Trophoblast cell (in vitro differentiated cells and primary cell): ENCODE measurements at places on chromosomes 7 and 10.
A peak's percentile ranks its signal among the peaks of the same experiment; 100 is the strongest.

GRCh38 chr10:111698711-111699110 lies 484.9 kb downstream of the GPAM start:
- DNase-seq, result no peak

DNA sequence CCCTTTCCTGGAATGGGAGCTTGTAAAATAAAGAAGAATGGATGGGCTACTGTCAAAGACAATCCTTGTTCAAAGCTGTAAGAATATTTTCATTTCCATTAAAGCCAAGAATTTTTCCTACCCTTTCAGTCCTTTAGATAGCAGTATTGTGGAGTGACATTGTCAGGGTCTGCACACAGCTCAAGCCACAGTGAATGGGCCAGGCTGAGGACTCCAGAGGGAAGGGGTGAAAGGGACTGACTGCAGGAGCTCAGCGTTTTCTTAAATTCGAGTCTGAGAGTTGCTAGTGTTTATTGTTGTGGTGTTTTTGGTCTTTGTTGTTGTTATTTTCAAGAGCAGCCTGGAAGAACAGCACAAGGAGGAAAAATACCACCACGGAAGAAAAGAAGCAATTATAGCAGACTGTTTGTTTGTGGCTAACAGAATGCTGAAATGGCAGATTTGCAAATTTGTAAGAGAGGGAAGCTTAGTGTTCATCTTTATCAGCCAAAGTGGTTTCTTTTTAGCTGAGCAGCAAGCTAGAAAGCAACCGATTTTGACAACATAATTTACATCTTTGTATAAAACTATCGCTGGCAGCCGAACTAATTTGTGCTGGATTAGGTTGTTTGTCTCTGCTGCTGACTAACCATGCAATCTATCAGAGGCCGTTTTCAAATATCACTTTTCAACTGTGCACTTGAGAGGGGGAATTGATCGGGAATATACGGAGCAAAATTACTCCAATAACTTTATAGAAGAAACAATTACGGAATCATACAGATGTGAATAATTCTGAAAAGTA lies 192.1 kb downstream of the LRMDA start:
- DNase-seq, result no peak

DNA sequence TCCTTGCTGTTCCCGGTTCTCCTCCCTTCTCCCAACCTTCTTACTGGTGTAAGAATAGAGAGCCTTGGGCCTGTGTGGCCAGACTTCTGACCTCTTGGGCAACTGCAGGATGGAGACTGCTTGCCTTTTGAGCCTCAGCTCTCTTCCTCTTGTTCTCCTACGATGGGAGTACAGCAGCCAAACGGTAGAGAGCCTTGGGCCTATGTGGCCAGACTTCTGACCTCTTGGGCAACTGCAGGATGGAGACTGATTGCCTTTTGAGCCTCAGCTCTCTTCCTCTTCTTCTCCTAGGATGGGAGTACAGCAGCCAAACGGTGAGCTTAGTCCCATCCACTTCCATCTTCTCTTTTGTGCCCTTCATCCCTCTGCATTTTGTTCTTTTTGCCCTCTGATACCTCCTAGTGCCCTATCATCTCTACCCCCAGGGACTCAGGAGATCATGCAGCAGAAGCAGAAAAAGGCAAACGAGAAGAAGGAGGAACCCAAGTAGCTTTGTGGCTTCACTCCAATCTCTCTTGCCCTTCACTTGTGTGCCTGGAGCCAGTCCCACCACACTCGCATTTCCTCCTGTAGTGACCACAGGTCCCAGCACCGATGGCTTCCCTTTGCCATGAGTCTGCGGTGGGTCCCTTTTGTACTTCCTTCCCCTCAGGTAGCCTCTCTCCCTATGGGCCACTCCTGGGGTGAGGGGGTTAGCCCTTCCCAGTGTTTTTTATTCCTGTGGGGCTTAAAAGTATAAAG lies 15.3 kb downstream of the SLC25A13 start:
- no peak for DNase-seq

DNA sequence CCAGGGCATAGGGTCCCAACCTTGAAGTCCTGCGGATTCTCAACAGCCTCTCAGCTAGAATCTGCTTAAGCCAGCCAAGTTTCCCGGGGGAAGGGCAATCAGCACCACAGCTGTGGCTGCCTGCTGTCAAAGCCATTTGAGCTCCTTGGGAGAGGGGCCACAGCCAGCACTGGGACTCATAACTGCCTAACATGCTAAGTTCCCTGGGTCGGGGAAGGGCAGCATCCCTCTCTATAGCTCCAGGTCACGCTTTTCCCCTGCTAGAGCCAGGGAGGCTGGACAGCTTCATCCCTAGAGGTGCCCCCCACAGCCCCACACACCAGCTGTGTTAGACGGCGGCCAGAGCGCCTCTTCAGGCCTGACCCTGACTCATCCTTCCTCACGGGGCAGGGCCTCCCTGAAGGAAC lies 49.6 kb upstream of the PDE1C start:
- DNase-seq, result no peak

DNA sequence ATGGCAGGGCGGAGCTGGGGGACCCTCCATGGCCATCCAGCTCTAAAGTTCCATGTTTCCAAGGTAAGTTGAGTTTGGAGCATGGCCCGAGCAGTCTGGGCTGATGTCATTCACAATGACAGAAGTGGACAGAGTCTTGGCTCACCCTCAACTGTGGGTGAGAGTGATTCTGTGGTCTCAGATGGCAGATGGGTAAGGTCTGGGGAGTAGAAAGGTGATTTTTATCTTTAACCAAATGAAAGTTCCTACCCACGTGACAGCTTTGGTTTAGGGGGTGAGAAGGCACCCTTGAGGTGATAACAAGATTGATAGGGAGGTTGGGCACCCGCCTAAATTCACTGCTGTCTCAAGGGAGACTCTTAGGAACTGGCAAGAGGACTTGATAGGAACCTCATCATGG lies 57.6 kb upstream of the PDZD8 start:
- DNase-seq, result no peak

DNA sequence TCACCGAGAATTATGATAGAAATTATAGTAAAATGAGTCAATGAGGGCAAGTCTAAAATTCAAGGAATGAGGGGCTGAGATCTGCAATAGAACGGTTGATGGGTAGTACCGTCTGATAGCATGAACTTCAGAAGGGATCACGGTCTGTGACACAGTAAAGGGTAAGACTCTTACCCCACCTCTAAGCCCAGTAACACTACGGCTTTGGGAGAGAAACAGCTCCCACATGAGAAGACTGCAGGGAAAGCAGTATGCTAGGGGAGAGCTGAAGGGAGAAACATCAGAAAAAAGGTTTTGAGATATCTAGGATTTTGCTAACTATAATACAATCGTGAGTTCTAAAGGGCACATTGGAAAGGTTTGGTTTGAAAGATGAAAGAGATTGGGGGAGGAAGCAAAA lies 12.8 kb upstream of the AKAP9 start:
- no peak for DNase-seq

GRCh38 chr10:121927318-121927840 lies 452 bp downstream of the ATE1 start:
- DNase-seq, result peak; percentile 48

DNA sequence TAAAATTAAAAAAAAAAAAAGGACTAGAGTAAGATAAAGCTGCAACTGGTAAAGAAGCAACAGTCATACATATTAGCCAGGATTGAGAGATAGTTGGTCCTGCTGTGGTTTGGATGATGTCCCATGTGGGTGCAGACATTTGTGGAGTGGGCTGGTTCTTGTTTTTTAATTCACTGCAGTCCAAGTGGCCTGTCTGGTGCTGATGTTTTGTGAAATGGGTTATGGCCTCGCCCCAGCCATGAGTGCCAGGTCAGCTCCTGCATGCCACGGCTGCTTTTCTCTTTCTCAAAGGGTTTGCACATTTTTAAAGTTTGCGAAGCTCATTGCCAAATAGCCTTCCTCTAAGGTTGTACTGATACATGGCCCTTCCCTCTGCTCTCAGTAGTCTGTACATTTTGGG lies 14.1 kb upstream of the BTBD16 start:
- DNase-seq, result no peak

- no peak for DNase-seq
Measured at GRCh38 chr7:79489371-79489770, 35.9 kb upstream of the MAGI2 start.

- no peak for DNase-seq
Measured at GRCh38 chr7:85695533-85695932, 508.7 kb upstream of the SEMA3D start.

DNA sequence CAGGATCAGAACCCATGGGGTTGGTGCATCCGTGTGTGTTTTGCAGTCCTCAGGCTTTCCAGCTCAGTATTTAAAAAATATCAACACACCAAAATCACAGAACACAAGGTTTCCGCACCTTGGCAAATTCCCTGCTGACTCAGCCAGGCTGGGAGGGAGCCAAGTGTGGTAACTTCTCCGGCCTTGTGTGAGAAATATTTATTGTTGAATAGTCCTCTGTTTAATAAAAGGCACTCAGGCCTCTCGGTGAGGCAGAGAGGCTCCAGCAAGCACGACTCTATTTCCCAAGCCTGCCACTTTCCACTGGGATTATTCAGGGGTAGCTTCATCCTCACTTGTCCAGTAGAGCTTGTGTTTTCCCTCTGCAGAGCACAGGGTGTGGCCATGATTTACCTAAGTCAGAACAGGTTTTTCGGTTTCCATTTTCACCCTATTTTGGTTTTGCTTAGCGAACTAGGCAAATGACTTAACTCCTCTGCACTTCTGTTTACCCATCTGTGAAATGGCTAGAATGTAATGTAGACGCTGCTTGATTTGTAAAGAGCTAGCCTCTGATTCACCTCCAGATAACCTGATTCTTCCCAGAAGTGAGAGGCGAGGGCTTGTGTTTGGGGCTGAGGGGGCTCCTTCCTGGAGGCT lies 13.0 kb upstream of the CHST15 start:
- DNase-seq, result no peak
